ENCODE measurements at places on chromosomes 2 and 18.

DNA sequence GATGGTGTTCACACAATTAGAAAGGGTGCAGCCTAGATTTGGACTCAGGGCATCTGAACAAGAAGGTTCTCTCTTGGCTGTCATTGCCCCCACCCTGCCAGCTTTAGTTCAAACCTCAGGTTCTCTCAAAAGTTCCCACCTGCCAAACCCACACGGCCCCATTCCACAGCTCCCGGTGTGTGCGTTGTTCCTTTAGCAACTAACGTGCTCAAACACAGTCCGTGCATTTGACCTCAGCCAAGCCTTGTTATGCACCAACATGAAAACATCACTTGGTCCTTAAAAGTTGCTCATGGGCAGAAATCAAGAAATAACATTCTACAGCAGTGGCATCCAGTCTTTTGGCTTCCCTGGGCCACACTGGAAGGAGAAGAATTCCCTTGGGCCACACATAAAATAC, 32.0 kb downstream of the LOXHD1 start:
- DNase-seq: no peak

DNA sequence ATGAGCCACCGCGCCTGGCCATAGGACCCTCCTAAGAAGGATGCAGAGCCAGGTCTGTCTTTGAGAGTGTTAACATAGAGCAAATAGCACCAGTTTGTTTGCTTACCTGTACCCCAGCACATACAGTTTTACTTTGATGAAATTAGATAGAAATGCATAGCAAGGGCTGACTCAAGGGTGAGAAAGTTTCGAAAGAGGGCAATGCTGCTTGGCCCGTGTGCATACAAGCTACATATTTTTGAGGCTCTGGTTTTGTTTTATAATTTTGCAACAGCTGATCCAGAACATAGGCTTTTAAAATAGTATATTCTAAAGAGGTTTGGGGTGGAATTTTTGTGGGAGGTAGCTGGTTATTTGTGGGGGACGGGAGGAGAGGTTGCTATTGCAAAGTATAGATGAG, 151.7 kb downstream of the MCFD2 start:
- no peak for DNase-seq

- no peak for DNase-seq
Observed at GRCh38 chr2:69560147-69560482, 83.4 kb downstream of the AAK1 start.

DNA sequence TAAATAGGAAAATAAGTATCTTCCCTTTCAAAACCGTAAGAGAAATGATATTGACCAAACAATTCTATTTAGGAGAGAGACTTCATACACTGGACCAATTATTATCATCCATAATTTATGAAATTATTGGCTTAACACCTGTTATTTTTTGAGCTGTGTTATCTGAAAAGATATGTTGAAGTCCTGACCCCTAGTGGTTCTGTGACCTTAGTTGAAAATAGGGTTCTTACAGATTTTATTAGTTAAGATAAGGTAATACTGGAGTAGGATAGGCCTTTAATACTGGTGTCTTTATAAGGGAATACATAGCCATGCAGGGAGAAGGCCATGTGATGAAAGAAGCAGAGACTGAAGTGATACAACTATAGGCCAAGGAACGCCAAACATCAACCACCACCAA, 659.6 kb downstream of the DCC start:
- DNase-seq: no peak

GRCh38 chr2:119106301-119106897, 52.2 kb downstream of the C1QL2 start:
- peak; percentile 45 for DNase-seq

GRCh38 chr2:46686811-46687210, 207.4 kb downstream of the TMEM247 start:
- no peak for DNase-seq

- no peak for DNase-seq
Observed at GRCh38 chr2:234092344-234092743, 41.8 kb downstream of the SPP2 start.

- DNase-seq: peak; percentile 54
Observed at GRCh38 chr2:72211350-72211749, 63.7 kb upstream of the CYP26B1 start.

- DNase-seq: no peak
Observed at GRCh38 chr2:48927355-48927754, 171.8 kb upstream of the LHCGR start.

DNA sequence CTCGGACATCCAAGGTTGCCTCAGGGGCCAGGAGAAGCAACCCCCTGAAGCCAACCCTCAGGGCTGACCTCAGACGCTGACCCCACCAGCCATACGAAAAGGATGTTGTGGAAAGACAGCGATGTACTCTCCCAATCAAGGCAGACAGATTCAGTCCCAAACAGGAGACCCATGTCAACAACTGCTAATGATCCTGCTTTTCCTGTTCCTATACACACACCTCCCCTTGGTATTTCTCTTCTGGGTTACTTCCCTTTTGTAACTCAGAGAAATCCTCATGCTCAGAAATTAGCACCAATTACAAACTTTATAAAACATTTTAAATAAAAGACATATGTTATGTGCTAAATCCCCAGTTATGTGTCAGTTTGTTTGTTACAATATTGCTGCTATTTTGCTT, 120.8 kb downstream of the PID1 start:
- DNase-seq: no peak

- DNase-seq: no peak
Observed at GRCh38 chr2:60794271-60794863, 38.3 kb downstream of the PAPOLG start.

GRCh38 chr2:8300216-8300615, 381.6 kb upstream of the ID2 start:
- DNase-seq: peak; percentile 12

GRCh38 chr2:41026613-41027012, 574.7 kb upstream of the SLC8A1 start:
- no peak for DNase-seq

GRCh38 chr2:1989216-1989615, 244.9 kb upstream of the PXDN start:
- no peak for DNase-seq

- no peak for DNase-seq
Observed at GRCh38 chr2:133568598-133568997, 335 bp upstream of the NCKAP5 start.

All from colonic mucosa (tissue), 4 donors.